ENCODE measurements at places on chromosomes 6 and 20.

DNA sequence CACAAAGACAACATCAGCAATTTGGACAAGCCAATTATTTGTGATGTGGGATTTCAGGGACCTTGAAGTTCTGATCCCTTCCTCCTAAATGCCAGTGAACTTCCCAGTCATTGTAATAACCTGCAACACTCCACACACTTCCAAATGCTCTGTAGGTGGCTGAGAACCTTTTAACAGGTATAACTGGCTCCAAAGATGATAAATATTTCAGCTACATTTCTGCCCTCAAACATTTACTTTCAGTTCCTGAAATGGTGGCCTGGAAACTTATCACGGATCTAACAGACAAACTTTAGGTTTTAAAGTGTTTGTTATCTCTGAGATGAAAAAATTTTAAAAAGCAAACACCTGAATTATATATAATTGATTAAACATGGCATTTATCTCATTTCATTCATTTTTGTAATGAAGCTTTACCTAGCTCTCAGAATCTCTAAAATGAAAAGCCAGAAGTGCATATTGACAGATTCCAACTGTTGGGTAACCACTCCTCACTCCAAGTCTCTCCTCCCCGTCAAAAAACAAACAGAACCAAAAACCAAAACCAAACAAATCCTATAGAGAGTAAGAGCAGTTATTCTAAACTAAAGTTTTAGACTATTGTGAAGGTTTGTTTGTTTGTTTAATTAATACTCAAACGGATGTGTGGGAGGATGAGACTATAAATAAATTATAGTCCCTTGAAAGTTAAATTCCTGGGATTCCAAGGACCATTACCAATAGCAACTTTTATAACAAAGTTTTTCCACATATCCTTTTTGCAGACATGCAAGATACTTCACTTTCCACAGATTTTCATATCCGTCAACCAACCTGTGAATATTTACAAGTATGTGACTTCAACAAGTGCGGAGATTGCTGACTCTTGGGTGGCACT is 12.4 kb upstream of the KIAA0408 start:
- no peak for DNase-seq

GRCh38 chr20:59149678-59150504 is 13.7 kb upstream of the ZNF831 start:
- no peak for DNase-seq

DNA sequence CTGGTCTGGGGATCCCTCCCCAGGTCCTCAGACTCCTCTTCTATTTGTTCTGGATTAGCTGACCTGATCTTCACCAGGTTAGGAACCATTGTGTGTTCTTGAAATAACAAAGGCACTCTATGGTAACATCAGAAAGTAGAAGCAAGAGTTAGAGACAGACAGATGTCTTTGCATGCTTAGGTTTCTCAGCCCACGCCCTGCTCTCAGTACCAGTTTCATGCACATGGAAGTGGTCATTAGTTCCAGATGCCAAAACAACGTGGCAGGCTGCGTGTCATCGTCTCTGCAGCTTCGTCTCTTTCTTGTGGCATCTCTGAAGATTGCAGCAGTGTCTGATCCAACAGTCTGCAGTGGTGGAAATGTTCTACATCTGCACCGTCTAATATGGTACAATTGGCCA is 89.4 kb downstream of the PACRG start:
- DNase-seq, result no peak

DNA sequence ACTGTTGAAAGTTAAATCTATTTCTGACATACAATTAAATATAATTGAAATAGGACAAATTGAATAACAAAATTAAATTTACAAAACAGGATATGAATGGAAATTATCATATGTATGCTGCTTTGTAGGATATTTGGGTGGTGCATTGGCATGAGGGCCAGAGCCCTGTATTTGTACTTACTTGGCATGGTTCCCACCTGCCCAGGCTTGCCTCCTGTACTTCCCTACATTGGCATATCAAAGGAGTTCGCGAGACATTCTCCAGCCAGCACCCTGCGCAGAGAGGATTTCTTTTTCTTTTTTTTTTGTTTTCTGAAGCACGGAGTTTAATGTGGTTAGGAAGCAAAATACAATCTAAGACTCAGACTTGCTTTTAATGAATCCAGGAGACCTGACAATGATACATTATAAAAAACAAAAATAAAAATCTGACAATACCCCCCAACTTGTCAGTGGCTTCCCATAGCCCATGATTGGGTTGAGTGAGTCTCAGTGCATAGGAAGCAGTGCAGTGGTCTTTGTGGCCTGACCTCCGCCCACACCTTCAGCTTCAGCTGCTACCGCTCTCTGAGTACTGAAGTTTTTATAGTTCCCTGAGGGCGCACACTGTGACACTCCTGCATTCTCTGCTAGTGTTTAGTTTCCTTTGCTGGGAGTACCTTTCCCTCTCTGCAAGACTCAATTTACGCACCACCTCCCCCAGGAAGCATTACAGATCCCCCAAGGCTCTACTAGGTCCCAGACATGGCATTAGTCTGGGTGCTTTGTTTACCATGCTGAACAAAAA is 440.8 kb downstream of the UTRN start:
- DNase-seq, result no peak

DNA sequence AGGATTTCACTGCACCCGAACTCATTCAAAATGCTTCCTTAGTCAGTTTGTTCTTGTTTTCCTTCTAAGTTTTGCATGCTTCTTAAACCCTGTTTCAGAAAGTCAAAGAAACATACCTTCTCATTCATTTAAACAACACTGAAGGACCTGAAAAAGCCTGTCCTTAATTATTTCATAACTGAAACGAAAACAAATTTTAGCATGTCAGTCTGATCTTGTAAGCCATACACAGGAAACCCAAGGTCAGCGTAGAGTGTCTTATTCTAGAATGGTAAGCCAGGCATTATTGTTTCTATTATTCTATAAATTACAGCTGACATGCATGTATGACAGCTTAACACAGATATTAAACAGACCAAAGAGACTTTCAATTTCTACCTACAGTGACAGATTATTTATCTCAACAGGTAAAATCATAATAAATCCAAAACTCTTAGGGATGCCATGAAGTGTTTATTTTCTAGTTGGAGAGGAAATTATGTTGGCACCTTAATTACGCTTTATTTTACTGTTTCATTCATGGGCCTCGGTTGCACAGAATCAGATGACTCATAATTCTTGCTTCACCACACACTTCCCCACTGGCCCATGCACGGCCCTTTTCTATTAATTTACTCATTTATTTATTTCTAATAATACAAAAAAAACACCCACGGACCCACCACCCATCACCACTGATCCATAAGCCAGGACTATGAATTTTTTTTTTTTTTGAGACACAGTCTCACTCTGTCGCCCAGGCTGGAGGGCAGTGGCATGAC is 39.3 kb upstream of the DUSP22 start:
- DNase-seq, result no peak

- DNase-seq, result peak; percentile 84
Measured at GRCh38 chr6:12296255-12296573, 6.1 kb downstream of the EDN1 start.

- peak; percentile 37 for DNase-seq
Measured at GRCh38 chr6:108497883-108498282, 62.8 kb upstream of the FOXO3 start.

- no peak for DNase-seq
Measured at GRCh38 chr6:39407446-39407993, 85.0 kb upstream of the KCNK16 start.

- DNase-seq, result no peak
Measured at GRCh38 chr6:22943327-22943726, 374.0 kb downstream of the HDGFL1 start.

GRCh38 chr20:22491194-22491505 is 93.2 kb downstream of the FOXA2 start:
- DNase-seq, result no peak

DNA sequence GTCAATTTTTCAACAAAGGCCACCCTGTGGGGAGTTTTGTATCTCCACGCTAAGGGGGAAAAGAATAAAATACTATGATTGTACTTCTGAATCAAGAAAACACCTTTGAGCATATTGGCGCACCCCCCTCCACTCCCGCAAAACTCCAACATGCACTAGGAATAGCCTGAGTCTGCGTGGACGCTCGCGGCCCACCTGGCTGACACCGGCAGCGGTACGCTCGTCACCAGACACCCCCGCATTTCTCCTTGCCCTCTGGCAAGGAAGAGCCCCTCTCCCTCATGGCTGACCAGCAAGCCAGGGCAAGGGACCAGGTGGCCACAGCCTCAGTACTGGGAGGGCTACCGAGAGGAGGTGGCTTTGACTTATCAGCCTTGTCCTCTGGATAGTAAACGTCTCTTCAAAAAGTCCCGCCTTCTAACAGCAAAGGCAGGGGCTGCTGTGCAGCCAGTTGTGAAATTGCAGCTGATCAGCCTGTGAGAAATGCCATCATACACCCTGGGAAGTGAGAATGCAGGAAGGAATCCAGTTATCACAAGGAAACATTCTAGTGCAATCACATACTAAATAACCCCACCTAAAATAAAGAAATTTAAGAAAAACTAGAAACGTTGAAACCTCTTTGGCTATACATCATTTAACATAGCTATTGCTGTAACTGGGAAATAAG is 84.2 kb downstream of the HUS1B start:
- no peak for DNase-seq

DNA sequence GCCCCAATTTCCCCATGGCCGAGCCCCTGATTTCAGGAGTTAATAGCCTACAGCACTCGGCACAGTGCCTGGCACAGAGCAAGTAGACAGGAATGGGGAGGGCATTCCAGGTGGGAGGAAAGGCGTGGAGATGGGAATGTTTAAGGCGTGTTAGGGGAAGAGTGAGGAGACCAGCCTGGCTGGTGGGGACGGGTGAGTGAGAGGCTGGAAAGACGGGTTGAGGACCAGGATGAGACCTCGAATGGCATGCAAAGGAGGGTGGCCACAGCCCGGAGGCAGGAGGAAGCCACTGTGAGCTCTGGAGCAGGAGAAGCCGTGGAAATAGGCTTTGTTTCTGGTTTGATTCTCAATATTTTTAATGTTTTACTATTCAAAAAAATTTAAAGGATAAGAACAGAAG is 49.5 kb downstream of the CEBPB start:
- no peak for DNase-seq

GRCh38 chr6:85706272-85706671 is 63.6 kb upstream of the SYNCRIP start:
- no peak for DNase-seq

DNA sequence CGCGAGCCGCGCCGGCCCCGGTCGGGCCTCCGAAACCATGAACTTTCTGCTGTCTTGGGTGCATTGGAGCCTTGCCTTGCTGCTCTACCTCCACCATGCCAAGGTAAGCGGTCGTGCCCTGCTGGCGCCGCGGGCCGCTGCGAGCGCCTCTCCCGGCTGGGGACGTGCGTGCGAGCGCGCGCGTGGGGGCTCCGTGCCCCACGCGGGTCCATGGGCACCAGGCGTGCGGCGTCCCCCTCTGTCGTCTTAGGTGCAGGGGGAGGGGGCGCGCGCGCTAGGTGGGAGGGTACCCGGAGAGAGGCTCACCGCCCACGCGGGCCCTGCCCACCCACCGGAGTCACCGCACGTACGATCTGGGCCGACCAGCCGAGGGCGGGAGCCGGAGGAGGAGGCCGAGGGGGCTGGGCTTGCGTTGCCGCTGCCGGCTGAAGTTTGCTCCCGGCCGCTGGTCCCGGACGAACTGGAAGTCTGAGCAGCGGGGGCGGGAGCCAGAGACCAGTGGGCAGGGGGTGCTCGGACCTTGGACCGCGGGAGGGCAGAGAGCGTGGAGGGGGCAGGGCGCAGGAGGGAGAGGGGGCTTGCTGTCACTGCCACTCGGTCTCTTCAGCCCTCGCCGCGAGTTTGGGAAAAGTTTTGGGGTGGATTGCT is 1.3 kb downstream of the VEGFA start:
- peak; percentile 28 for DNase-seq

DNA sequence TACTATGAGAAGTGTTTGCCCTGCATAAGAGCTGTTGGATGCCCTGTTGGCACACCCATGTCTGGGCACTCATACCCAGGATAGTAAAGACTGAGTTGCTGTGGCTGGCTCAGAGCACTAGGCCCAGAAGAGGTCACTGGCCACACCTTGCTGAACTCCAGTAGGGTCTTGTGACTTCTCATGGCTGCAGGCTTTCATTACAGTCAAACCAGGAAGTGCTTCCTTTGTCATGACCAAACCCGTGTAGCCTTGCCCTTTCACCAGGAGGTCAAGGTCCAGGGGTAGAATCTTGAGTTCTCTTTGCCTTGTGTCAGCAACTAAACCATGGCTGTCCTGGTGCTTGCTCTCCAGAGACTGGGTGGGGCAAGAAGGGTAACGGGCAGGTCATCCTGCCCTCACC is 49.5 kb downstream of the CD164 start:
- DNase-seq, result no peak
